Stimulated activated CD8-positive, alpha-beta memory T cell treated with anti-CD3 and anti-CD28 coated beads, Interleukin-15, amount 100 ng/mL, for 24 hours (primary cell): ENCODE measurements at places on chromosomes 5 and 9.

GRCh38 chr9:20620650-20621470 lies 1.4 kb downstream of the MLLT3 start:
- DNase-seq: peak; percentile 14

DNA sequence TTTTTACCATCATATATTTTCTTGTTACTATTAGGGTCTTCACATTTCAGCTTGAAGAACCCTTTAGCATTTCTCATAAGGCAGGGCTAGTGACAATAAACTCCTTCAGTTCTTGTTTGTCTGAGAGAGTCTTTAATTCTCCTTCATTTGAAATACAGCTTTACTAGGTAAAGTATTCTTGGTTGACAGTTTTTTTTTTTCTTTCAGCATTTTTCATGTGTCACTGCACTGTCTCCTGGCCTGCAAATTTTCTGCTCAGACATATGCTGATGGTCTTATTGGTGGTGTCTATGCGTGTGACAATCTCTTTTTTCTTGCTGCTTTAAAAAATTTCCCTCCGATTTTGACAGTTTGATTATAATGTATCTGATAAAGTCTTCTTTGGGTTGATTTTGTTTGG lies 399.9 kb downstream of the SH3GL2 start:
- no peak for DNase-seq

DNA sequence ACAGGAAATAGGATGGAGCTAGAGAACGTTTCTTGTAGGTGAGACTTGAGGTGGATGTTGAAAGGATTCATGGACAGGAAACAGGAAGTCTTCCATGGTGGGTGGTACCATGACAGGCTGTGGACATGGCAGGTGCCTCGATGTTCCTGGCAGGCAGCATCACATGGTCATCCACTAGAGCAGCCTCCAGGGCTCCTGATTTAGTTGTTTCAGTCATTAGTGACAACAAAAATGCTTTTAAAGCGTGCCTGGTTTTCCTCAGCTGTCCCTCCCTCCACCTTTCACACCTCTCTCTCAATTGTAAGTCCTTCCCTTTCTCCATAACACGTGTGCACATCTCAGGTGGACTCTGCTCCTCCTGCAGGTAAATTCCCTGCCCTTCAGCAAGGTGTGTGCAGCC lies 25.2 kb upstream of the ASPN start:
- no peak for DNase-seq

GRCh38 chr9:111630182-111630963 lies 761 bp upstream of the DNAJC25 start:
- no peak for DNase-seq

DNA sequence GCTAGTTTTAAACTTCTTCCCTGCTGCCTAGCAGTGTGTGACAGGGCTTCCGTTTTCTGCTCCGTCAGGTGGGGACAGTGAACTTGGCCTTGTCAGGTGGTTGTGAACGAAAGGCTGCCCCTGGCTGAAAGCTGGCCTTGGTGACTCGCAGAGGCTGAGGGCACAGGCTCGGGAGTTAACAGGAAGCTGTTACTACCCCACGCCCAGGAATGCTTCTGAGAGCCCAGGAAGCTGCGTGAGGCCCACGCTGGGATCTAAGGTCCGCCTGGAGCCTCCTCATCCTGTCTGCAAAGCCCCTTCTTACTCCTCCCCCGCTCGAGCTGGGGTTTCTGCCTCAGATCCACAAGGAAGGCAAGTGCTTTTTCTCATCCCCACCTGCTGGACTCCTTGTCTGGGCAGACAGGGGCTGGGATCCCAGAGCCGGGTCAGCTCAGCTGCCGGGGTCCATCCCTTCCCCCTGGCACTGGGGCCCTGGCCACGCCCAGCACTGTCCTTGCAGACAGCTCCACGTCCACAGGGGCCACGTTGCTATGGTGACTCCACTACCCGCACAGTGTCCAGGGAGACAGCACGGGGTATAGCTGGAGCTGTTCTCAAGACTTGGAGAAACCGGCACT lies 124.7 kb upstream of the TBC1D2 start:
- DNase-seq: no peak

DNA sequence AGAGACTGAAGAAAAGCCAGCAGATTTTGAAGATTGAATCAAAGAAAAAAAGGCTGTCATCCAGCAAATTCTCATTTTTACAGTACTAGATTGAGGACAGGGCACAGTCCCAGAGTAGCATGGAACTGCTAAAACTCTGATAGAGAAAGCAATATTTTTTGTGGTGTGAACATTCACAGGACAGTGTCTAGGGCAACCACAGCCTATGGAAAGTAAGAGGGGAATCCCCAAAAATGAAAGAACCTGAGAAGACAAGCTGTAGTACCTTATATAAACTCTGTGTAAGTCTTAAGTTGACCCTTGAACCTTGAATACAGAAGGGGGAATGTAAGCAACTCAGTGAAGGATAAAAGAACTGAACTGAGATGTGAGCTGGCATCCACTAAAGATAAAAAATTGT lies 540.3 kb downstream of the HINT1 start:
- DNase-seq: no peak

DNA sequence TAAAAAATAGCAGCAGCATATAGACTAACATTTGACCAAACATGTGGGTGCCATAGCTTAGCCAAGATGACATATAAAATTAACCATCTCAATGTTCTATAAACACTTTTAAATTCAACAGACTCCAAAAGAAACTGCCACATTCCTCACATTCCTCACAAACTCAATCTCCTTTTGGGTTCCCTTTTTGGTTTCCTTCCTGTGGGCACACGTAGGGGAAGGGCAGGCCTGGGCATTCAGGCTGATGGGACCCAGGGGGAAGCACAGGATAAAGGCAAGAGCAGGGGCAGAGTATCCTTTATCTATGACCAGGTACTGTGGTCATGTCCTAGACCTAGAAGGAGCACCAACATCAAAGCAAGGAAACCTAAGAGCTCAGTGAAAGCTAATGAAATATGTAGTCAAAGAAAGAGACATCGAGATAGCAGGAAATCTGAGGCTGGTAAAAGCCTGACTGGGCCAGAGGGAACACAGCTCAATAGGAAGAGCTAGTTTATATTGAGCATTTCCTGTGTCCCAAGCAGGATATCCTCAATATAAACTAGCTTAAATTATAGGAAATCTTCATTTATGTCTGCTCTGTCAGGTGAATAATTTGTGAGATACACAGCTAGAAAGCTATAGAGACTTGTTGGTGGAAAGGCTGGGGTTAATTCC lies 13.6 kb upstream of the ERAP1 start:
- no peak for DNase-seq

DNA sequence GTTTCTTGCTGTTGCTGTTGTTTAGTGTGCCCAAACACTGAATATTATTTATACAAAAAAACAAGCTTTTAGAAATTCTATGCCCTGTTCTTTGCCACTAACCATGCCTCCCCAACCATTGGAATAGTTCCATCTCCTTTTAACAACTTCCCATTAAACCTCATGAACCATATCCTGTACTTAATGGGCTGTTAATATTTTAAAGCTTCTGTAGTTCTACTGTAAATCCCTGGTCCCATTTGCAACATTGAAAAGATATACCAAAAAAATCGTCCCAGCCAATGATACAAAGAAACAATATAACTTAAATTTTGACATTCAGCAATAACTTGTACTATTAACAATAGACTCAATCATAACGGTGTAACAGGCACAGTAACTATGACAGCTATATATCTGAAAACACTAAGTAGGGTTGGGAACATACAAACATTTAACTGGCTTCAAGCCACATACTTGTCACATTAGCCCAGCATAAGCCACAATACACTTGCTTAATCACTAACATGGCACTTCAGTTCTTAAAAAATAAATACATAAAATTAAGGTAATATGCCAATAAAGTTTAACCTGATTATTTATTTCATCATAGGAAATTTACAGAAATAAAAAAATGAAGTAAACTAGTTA lies 86.1 kb downstream of the ADAMTS6 start:
- no peak for DNase-seq

GRCh38 chr5:55633574-55634208 lies 78.4 kb downstream of the SLC38A9 start:
- DNase-seq: no peak

DNA sequence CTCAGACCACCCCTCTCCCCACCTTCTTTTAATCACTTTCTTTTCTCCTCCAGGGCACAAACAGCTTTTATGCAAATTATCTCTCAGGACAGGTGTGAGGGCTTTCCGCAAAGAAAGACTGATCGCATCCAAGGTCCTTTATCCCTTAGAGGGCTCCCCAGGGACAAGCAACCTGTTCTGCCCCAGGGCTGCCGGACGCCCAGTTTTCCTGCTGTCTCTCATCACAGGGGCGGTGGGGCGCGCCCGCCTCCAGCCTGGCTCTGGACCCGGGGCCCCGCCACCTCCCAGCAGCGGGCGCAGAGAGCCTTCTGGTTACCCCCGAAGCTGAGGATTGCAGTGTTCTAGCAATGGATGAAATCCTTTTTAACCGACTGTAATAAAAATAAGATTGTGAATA lies 266.1 kb downstream of the CWC27 start:
- DNase-seq: no peak

- no peak for DNase-seq
Measured at GRCh38 chr9:127935765-127936221, 1.9 kb downstream of the DPM2 start.
